ENCODE measurements at places on chromosomes 5 and 9.
A peak's percentile ranks its signal among the peaks of the same experiment; 100 is the strongest.

DNA sequence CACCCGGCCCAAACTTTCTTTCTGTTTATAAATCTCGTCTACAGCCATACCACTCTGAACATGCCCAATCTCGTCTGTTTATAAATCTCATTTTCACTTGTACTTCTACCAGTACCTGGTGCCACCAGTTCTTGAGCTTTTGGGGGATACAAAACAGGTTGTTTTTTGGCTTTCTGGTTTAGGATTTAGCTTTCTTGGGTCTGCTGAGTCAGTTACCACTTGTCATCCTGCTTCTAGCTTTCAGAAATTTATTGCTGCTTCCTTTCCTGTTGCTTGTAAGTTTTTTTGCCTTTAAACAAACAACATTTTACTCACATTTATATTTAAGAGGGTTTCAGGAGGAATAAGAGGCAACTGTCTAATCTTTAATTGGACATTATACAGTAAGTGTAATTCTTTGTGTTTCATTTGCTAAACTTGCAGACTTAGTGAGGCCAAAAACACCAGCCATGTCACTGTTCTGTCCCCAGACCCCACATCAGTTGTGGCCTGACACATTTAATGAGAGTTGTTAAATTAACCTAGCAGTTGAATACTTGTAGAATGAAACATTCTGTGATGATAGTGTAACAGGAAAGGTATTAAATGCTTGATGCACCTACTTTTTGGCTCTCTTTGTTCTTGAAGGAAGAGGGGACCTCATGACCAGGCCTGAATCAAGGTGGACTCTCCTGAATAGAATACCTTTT lies 11.8 kb downstream of the NDFIP1 start:
- DNase-seq, result no peak

DNA sequence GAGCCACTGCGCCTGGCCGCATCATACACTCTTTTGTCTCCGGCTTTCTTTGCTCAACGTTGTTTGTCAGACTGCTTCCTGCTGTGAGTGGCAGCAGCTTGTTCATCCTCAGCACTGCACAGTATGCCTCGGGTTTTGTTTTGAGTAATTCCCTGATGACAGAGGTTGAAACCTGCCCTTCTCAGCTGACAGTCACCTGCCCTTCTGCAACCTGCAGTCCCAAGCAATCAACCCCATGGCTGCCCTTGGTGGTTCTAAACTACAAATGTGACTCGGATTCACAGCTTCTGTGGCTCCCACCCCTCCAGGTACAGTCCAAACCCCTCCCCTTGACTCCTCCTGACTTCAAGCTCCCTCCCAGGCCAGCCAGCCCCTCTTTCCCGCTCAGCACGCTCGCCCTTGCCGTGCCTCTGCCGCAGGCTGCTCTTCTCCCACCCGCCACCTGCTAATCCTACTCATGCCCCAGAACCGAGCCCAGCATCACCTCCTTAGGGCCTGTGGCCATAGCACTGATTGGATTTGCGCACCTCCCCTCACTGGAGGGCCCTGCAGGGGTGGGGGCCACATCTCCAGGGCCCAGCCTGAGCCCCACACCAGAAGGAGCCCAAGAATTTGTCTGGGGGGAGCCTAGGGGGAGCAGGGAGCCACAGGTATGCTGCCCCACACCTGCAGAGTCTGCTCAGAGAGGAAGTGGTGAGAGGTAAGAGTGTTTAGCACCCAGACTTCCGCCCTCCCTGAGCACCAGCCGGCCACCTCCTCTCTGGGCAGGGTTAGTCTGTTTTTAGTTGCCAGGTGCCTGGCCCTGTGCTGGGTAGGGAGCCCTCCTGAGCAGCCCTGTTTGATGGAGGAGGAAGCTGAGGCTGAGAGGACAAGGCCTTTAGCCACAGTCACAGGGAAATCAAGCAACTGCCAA lies 10.1 kb downstream of the EEIG1 start:
- DNase-seq, result no peak

GRCh38 chr5:85921590-85921989 lies 696.2 kb upstream of the COX7C start:
- no peak for DNase-seq

DNA sequence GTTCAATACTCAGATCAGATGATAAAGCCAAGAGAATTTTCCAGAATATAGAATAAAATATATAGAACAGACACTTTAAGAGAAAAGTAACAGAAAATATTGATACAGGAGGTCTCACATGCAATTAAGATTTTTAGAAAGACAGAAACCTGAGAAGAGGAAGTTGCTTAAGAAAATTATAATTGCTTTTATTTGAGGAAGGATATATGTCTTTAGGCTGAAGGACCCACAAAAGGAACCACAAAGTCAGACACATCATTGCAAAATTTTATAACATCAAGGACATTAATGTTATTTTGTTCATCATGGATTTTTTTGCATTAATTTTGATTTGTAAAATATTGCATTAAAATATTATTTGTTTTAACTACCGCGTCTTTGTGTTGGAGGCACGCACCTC lies 141.5 kb downstream of the FSTL4 start:
- DNase-seq, result no peak

DNA sequence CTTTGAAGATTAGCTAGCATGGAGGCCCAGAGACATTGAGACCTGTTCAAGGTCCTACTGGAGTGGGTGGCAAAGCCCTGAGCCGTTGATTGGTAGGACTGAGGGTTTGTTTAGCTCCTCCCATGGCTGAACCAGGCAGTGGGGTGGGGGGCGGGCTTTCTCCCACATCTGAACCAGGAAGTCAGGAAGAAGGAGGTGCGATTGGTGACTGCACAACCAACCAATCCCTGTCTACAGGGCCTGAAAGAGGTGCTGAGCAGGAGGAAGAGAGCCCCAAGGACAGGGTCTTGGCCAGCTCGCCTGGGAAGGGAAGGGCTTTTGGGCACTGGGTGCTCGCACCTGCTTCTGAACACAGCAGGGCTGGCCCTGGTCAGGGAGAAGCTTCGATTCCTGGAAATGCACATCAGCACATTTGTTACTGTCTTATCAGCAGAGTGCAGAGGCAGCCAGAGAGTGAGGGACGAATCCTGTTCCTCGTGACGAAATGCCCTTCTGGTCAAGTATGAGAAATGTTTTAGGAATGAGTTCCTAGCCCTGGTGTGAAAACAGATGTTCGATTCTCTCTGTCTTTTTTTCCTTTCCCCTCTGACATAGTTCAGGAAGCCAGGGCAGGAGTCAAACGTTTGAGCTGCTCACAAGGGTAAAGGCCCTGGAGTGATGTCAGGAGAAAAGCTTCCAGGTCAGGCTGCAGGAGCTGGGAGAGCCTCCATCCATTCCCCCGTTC lies 294.8 kb upstream of the KLF4 start:
- peak; percentile 32 for DNase-seq

DNA sequence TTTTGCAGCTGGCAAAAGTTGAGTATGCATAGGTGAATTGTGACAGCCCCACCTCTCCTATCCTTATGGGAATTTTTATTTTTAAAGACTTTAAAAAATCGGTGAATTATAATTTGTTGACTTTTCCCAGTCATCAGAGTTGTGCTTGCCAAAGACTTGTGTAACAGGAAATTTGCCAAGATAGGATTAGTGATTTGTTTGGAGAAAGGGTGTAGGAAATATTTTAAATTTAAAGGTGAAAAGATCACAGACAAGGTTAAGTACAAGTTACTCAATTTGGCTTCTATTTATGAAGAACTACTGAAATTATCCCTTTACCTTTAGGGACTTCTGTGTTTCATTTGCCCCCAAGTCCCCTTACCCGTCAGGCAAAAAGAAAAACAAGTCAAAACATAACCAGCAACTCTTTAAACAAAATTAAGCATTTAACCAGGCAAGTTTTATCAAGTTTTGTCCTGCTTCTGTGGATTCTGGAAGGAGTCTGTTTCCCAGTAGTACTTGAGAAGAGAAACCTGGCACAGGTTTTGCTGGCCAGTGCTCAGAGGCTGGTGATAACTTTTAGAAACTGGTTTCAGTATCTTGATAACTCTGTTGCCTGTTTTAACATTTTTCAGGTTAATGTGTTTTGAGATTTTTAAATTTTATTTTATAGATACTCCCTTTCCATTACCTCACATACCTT lies 285.4 kb downstream of the MAST4 start:
- DNase-seq, result no peak
